Non-pigmented ciliary epithelial cell (primary cell): ENCODE measurements at places on chromosomes 11 and 22.

- DNase-seq, result no peak
These were observed 29.6 kb downstream of the SBF1 start for GRCh38 chr22:50445071-50445879.

DNA sequence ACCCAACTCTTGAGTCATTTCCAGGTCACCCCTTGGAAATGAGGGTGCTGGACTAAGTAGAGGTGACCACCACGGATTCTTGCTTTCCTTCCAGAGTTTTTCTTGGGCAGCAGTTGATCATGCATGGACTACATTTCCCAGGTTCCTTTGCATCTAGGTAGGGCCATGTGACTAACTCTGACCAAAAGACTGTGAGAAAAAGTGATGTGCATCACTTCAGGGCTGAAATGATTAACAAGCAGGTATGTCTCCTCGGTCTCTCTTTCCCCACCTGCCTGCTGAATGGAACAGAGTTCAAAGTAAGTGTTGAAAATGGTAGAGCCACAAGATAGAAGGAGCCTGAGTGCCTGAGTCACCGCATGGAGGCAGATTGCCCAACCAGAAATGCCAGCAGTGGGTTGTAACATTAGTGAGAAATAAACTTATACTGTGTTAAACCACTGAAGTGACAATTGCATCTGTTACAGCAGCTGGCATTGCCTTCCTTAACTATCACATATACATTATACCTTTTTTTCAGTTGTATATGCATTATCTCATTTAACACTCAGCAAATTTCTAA, 113.5 kb downstream of the MN1 start:
- DNase-seq, result no peak

DNA sequence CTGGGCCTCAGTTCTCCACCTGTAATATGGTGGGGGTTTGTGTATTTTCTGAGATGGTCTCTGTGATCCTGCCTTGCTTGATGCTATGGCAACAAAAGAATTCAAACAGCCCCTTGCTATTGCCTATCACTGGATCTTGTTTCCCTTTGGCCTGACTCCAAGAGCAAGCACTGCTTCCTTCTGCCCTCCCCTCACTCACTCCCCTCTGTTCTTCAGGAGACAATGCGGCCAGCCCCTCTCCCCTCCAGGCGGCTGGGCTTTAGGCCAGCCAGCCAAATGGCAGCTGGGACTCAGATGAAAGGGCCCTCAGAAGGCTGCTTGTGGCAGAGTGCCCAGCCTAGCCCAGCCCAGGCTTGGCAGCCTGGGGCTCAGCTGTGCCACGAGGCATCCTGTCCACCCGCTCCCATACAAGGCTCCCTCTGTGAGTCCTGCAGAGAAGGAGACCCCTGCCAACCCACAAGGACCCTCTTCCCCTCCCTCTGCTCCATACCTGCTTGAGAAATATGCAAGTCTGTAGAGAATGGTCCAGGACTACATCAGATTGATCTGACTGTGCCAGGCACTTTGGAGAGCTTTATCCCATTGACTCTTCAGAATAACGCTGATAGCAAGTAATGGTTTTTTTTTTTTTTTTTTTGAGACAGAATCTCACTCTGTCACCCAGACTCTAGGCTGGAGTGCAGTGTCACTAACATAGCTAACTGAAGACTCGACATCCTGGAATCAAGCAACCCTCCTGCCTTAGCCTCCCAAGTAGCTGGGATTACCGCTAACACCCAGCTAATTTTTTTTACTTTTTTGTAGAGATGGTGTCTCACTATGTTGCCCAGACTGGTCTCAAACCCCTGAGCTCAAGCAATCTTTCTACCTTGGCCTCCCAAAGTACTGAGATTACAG, 7.6 kb upstream of the KCTD14 start:
- no peak for DNase-seq

GRCh38 chr11:35334385-35335090, 84.8 kb downstream of the SLC1A2 start:
- no peak for DNase-seq

GRCh38 chr11:86596861-86597586, 75.4 kb downstream of the ME3 start:
- no peak for DNase-seq

DNA sequence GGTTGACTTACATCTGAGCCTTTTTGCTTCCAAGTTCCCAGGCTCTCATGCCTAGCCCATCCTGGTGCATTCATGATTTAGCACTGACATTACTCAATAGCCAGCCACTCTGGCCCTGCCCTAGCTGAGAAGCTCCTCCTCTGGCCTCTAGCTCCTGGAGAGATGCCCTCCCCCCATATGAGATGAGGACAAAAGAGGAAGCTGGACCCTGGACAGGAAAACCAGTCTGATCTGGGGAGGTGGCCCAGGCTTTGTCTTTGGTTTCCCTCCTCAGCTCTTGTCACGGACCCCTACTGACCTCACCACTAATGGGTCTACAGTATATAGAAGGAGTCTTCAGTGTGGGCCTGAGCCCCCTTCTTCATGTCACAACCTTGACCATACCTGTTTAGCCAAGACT, 3.0 kb downstream of the RHOG start:
- no peak for DNase-seq

GRCh38 chr11:64364911-64365310, 5.9 kb downstream of the RPS6KA4 start:
- DNase-seq, result no peak

- no peak for DNase-seq
These were observed 9.4 kb downstream of the TUG1 start for GRCh38 chr22:30978304-30978962.

GRCh38 chr22:29710193-29710592, 9.6 kb upstream of the CABP7 start:
- DNase-seq, result no peak

GRCh38 chr11:36564376-36565030, 3.3 kb upstream of the RAG1 start:
- DNase-seq, result no peak

DNA sequence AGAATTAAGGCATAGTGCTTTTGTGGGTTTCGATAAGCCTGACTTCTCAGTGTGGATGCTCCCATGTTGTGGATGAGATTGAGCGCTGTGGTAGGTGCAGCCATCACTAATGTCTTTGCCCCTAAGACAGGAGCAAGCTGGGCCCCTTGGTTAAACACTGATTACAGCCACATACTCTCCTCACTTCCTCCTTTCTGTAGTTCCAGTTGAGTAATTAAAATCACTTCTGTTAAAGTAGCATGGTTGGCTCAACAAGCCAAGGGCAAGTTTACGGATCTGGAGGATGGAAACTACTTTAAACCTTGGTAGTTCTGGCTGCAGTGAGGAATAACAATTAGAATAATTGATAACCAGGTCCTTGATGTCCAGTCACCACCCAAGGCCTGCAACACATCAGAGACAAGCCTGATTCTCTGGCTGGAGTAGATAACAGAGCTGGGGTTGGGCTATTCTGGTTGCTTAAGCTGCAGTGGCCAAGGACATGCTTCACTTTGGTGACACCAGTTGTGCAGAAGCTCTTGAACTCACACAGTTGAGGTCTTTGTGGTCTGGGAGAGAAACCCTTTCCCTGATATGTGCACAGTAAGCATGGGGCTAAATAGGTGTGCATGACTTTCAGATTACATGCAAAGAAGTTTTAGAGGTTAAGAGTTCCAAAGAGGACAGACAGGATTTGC, 81.3 kb downstream of the KIRREL3 start:
- no peak for DNase-seq

GRCh38 chr11:1298695-1299492, 10.5 kb downstream of the TOLLIP start:
- DNase-seq, result peak; percentile 10

DNA sequence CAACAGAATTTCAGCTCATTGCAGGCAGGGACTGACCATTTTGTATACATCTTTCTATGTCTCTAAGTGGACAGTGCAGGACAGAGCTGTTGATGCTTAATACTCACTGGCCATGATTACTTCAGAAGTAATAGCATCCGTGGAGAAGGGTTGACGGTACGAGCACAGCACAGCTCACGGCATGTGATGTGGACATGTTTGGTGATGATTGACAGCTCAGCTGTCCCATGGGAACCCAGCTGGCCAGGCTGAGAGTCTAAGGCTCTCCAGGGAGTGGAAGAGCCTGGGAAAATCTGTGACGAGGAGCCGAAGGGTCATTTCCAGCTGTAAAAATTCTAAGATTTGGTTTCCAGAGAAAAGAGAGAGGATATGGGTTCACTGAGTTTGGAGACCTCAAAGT, 198.2 kb downstream of the SNX19 start:
- DNase-seq, result no peak

- no peak for DNase-seq
These were observed 399.2 kb downstream of the CNTN5 start for GRCh38 chr11:99419991-99420390.

GRCh38 chr11:44936951-44937543, 13.6 kb downstream of the TP53I11 start:
- DNase-seq, result no peak

GRCh38 chr11:65596520-65596919, 920 bp upstream of the KCNK7 start:
- DNase-seq, result no peak

GRCh38 chr11:121225382-121225781, 67.2 kb upstream of the SC5D start:
- DNase-seq, result no peak

- no peak for DNase-seq
These were observed 20.0 kb downstream of the THY1 start for GRCh38 chr11:119403021-119403420.

GRCh38 chr22:33570110-33570509, 350.2 kb downstream of the LARGE1 start:
- DNase-seq, result no peak

GRCh38 chr11:131300439-131300717, 70.0 kb upstream of the NTM start:
- DNase-seq, result peak; percentile 17

GRCh38 chr11:12090061-12090591, 20.3 kb upstream of the MICAL2 start:
- no peak for DNase-seq

GRCh38 chr11:10886652-10887250, 28.9 kb upstream of the ZBED5 start:
- DNase-seq, result no peak

DNA sequence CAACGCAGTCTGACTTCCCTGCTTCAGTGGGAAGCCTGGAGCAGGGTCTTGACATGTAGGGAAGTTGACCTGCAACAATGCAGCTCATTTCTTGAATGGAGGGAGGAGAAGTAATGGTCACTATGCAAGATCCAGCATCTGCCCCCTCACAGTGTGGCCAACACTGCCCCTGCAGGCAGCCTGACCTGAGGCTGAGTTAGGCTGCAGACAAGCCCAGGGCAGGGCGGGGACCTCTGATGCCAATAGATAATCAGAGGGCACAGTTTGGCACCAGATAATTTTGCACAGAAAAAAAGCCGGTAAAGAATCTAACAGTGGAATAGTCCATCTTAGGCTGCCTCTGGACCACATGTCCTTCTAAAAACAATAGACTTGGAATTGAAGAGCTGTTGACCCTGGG, 182.3 kb downstream of the DSCAML1 start:
- no peak for DNase-seq

GRCh38 chr22:44108806-44109385, 71.8 kb upstream of the PARVG start:
- DNase-seq, result no peak

GRCh38 chr11:128898580-128899344, 7.6 kb downstream of the KCNJ5 start:
- DNase-seq, result no peak

- no peak for DNase-seq
These were observed 345.7 kb upstream of the NARS2 start for GRCh38 chr11:78920329-78920728.

DNA sequence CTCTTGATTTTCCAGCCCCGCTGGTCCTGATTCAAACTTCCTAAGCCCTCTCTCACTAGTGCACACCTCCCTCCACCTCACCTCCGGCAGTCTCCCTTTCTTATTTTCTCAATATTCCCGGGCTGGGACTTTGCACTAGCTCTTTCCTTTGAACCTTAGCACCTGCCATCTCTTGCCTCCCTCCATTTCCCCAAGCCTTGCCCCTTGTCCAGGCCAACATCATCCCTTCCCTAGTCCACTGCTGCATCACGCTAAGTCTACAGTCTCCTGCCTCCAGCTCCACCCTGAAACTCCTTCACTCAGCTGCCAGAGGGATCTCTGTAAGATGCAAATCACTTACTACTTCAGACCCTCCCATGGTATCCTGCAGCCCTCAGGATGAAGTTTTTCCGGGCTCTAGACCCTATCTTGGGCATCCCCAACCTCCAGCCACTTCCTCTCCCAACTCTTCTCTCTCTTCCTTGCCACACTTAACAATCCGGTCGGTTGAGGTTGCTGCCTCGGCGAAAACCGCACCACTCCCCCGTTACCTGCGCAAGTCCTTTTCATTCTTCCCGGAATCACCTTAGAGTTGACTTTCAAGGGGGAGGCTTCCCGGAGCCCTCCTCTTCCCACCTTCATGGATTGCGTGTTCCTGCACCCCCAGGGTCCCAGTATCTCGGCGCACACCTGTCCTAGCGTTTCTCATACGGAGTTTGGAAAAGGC, 42.7 kb downstream of the NECTIN1 start:
- no peak for DNase-seq

- peak; percentile 57 for DNase-seq
These were observed 1.4 kb downstream of the USP47 start for GRCh38 chr11:11843211-11843621.

GRCh38 chr11:92332986-92333385, 108.4 kb downstream of the FAT3 start:
- DNase-seq, result no peak

- DNase-seq, result no peak
These were observed 8.2 kb downstream of the RRAS2 start for GRCh38 chr11:14350716-14351238.

GRCh38 chr11:9660886-9661285, 3.0 kb upstream of the SWAP70 start:
- no peak for DNase-seq

GRCh38 chr11:116721988-116722387, 50.8 kb downstream of the BUD13 start:
- no peak for DNase-seq

GRCh38 chr11:35606206-35606605, 12.1 kb upstream of the FJX1 start:
- no peak for DNase-seq

GRCh38 chr11:113992459-113993110, 17.7 kb downstream of the HTR3A start:
- DNase-seq, result no peak

GRCh38 chr11:47765086-47765485, 2.1 kb downstream of the FNBP4 start:
- DNase-seq, result no peak

- no peak for DNase-seq
These were observed 66.2 kb upstream of the ZC3H12C start for GRCh38 chr11:110026858-110027626.

DNA sequence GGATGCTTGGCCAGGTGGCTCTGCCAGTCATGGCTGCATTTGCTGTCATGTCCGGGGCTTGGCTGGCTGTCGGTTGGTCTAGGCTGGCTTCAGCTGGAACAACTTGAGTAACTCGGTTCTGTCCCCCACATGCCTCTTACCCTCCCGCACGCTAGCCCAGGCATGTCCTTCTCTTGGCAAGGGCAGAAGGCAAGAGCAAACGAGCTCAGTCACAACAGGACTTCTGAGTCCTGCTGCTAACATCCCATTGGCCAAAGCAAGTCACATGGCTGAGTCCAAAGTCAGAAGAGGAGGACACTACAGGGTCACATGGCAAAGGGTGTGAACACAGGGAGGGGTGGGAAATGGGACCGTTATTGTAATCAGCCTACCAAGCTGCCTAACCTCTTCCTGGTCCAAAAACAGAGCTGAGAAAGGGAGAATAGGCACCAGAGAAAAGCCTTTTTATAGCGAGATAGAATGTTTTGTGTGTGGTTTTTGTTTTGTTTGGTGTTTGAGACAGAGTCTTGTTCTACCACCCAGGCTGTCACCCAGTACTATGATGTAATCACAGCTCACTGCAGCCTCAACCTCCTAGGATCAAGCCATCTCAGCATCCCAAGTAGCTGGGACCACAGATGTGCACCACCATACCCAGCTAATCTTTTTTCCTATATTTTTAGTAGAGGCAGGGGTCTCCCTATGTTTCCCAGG, 81.9 kb downstream of the MN1 start:
- no peak for DNase-seq
